CD4-positive, alpha-beta T cell treated with Interleukin-1 beta for 1 hour (primary cell): ENCODE measurements at places on chromosomes 11 and 22.

- DNase-seq: peak; percentile 33
Observed at GRCh38 chr22:25334162-25334490, 114.7 kb downstream of the CRYBB2 start.

DNA sequence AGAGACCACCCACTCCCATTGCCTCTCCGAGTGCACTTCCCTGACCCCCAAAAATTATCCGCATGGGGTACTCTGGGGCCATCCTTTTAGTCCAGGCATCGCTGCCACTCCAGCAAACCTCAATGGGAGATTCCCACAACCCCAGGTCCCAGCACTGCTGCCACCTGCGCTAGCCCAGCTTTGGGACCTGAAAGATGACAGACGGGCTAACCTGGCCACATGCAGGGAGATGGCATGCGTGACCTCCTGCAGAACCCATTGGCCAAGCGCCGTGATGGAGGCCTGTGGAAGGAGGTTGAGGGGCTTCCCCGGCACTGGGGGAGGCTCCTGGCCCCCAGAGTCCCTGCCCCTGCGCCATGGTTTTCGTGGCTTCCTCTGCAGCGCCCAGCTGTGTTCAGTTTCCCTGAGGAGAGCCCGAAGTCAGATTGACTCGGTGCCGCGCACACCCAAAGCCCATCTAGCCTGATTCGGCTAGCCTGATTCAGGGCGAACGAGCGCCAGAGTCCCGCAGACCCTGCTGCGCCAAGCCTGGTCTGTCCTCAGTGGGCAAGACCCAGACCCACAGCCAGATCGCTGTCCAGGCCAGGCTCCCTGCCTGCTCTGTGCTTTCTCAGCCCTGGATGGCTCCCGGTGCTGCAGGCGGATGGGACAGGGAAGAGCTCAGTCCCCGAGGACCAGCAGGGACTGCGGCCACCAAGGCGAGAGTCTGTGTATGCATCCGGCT lies 751 bp upstream of the WNT7B start:
- no peak for DNase-seq

- DNase-seq: no peak
Observed at GRCh38 chr11:19800714-19801519, 88.3 kb downstream of the NAV2 start.

GRCh38 chr11:42085736-42086135 lies 626.3 kb upstream of the LRRC4C start:
- DNase-seq: no peak

- no peak for DNase-seq
Observed at GRCh38 chr11:80990885-80991284, 1550.1 kb upstream of the TENM4 start.

DNA sequence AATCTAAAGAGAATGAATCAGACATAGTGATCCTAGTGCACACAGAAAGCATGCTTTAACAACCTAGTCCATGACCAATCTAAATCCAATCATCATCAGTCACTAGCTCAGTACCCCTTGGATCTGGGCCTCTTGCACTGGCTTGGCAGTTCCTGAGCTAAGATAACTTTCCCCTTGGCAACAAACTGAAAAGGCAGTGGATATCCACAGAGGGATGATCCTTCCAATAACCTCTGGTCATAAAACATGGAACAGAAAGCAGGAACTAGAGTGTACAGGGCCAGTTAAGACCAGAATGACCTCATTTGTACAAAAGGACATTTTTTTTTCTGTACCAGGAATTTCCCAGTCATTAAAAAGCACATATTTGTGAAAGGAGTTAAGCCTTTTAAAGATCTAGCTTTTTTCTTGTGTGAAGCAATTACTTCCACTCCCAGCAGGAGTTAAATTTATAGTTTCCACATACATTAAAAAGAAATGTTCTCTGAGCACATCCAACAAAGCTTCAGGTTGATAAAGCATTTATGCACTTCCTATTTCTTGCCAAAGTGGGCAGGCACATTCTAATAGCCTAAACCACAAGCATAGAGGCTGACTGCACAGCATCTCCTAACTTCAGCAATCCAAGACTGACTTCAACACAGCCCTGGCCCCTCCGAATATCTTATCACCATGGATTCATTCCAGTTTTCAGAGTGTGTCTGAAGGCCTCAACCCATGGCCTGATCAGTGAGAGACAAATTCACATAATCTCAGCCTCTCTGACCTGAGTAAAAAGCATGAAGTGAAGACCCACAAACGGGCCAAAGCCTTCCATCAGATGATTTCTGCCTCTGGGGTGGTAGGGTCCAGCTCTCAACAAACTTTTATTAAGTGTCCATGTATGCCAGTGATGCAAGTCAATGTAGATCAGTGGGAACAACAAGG lies 29.9 kb downstream of the GUCY1A2 start:
- no peak for DNase-seq

DNA sequence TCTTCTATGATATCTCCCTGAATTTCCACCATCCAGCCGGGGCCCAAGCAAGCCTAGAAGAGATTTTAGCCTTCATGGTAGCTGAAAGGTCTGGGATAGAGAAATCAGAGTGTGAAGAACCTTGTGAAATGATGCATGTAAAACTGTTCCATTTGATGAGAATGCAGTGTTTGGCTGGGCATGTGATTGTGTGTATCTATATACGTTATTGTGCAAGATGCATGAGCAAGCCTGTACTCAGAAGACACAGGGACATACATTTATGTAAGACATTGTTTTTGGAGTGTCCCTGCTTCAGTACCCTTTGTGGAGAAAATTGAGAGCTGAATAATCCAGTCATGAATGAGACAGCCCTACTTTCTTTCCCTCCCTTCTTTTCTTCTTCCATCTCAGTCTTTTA lies 15.2 kb upstream of the OR52K2 start:
- DNase-seq: no peak

- DNase-seq: no peak
Observed at GRCh38 chr22:23121424-23121823, 20.4 kb downstream of the RSPH14 start.

DNA sequence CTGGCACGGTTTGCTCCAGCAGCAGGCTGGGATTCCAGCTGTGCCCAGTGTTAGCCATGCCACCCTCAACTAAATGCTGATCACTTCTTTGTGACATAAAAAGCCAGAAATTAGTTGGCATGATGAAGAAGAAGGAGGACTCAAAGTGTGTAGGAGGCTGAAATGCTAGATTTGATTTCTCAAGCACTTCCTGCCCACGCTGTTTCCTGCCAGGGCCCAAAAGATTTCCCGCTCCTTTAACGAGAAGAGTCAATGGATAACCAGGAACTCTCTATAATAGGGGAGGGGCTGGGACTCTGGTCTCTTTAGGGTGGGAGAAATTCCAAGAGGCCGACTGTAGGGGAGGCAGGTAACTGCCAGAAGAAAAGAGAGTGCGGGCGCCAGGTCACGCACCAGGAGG lies 26.4 kb downstream of the APOL3 start:
- DNase-seq: no peak

DNA sequence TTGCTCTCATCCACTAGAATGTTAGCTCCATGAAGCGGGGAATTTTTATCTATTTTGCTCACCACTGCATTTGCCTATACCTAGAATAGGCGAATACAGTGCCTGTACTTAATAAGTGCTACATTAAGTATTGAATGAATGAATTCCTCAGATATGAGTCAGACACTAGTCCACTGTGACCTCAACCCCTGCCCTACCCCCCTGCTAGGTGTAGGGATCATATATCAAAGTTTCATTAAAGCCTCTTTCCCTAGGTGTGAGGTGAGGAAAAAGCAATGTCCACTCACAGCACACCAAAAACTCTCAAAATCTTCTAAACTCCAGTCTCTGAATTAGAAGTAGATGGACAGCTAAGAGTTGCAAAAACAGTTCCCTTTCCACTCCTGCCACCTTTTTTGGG lies 9.8 kb upstream of the PSMA1 start:
- DNase-seq: no peak

DNA sequence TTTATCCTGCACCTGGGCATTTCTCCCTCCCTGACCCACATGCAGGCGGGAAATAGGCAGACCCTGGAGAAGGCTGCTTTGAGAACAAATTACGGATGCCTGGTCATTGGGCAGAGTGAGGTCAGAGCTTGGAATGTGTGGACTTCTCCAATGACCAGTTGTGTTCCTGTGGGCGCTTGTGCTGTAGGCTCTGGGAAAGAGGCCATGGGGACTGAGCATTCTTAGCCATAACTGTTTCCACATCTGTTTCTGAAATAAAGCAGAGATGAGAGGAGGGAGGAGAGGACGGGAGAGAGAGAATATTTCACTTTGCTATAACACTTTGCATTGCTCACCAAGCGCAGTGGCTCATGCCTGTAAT lies 11.2 kb upstream of the TMEM184B start:
- no peak for DNase-seq

GRCh38 chr11:70486026-70486415 lies 87.7 kb downstream of the CTTN start:
- no peak for DNase-seq

GRCh38 chr11:34308049-34308912 lies 49.5 kb downstream of the ABTB2 start:
- no peak for DNase-seq

GRCh38 chr22:43889860-43890253 lies 2.0 kb downstream of the PNPLA5 start:
- DNase-seq: no peak

DNA sequence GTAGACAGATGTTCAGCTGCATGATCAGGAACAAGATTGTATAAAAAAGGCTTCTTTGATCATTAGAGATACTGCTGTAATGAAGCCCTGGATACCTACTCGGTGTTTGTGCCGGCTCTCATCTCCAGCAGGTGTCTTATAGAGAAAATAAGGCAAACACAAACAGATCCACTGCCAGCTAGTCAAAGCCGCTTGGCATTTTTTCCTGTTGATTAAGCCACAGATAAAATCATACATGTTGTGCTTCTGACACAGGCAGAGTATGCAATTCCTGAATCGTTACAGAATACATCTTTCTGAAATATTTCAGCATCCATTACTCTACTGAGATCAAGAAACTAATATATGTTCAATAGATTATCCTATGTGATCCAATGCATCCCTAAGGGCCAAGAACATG lies 206.9 kb downstream of the CADM1 start:
- DNase-seq: no peak

- DNase-seq: no peak
Observed at GRCh38 chr11:83220260-83220659, 26.7 kb downstream of the ANKRD42 start.

DNA sequence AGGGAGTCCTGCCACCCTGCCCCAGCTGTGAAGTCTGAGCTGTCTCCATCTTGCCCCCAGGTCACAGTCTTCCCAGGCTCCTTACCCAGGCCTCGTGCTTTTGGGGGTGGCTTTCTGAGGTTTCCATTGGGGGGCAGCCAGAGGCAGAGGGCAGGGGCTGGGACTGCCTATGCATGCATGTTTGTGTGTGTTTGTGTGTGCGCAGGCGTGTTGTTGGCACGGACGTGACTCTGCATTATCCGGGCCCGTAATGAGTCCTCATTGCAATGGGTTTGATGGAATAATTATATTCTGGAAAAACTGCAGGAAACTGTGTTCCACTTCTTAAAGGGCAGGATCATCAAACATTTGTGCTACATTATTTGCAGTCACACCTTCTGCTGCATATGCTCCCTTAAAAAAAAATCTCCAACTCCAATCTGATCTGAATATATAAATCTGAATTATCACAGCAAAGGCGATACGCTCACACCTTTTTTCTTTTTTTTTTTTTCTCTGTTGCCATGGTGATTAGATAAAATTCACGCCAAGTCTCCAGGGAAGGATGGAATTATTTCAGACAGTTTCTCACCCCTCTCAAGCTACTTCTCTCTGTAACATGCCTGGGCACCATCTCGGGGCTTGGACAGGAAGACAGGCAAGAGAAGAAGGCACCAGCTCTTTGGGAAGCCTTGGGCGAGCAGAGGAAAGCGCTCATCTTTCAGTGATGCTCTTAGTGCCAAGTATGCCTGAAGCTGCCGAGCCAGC lies 45.9 kb downstream of the DSCAML1 start:
- no peak for DNase-seq

DNA sequence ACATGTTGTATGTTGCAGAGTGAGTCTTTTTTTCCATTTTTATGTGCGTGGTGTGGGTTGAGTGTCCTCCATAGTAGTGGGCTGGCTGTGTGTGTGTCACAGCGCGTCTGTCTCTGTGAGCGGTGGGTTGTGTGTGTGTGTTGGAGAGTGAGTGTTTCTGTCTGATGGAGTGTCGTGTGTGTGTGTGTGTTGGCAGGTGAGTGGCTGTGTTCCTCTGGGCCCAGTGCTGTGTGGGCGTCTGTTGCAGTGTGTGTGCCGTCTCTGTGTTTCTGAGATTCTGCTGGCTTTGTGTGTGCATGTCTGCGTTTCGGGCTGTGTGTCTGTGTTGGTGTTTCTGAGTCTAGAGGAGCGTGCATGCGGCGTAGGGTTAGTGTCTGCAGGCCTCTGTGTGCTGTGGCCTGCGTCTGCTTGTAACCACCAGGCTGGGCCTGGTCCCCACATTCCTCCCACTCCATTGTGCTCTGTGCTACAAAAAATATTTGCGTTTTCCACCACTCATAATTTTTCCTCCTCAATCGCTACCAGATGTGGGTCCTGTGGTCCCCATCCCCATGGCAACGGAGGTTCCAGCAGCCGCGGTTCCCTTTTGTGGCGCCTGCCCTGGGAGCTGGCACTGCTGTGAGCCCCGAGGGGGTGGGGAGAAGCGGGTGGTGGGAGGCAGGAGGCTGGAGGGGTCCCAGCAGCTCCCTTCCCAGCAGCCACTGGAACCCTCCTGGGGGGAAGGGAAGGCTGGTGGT lies 15.2 kb downstream of the SCARF2 start:
- no peak for DNase-seq

GRCh38 chr22:29074276-29074772 lies 1.5 kb downstream of the KREMEN1 start:
- DNase-seq: no peak

GRCh38 chr11:103367650-103368049 lies 258.4 kb downstream of the DYNC2H1 start:
- no peak for DNase-seq

- no peak for DNase-seq
Observed at GRCh38 chr22:32106930-32107329, 52.2 kb downstream of the C22orf42 start.

DNA sequence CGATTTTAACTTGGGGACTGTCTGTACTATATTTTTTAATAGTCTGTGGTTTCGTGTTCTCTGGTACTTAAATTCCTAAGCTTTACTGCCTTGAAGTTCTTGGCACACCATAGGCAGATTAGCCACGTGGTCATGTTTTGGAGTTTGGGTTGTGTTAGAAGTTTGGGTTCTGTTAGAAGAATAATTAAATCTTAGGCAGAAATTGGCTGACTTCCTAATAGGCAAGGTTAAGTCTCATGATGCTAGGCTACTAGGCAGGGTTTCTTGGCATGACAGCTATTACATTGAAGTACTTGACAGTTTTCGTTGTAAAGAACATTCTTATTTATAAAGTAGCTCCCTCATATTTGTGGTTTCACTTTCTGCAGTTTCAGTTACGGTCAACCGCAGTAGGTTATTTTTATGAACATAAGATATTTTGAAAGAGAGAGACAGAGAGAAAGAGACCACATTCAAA lies 30.0 kb upstream of the MMP7 start:
- no peak for DNase-seq

GRCh38 chr11:122202951-122203456 lies 87.0 kb upstream of the BLID start:
- DNase-seq: peak; percentile 19
